ENCODE measurements at places on chromosomes 3 and 15. TPM values are rescaled to one million over a fixed set of nuclear protein-coding genes. Genes with fewer than 3 reads are reported as not detected.

ALDH1L1 gene
- total RNA-seq = 0.30 TPM

SH2D7 gene
- not detected for total RNA-seq

SEC11A gene
- 329 TPM for total RNA-seq

ARRDC4 gene
- total RNA-seq = 0.09 TPM

CADM2 gene
- total RNA-seq = 0.28 TPM

PLSCR2 gene
- not detected for total RNA-seq

GLDN gene
- not detected for total RNA-seq

TGM5 gene
- not detected for total RNA-seq

RETNLB gene
- total RNA-seq = not detected

GOLGA8J gene
- total RNA-seq = not detected

Data from A549 treated with Hydrocortisone at 1 μM for 4 hours (cell line).